Glutamatergic neuron (in vitro differentiated cells): ENCODE measurements at places on chromosomes 12 and 14.

- no peak for DNase-seq
Measured at GRCh38 chr14:97353102-97353501, 555.9 kb downstream of the VRK1 start.

- DNase-seq, result no peak
Measured at GRCh38 chr14:91607322-91608047, 97.4 kb upstream of the PPP4R3A start.

- no peak for DNase-seq
Measured at GRCh38 chr12:103966736-103967135, 1.1 kb downstream of the TDG start.

DNA sequence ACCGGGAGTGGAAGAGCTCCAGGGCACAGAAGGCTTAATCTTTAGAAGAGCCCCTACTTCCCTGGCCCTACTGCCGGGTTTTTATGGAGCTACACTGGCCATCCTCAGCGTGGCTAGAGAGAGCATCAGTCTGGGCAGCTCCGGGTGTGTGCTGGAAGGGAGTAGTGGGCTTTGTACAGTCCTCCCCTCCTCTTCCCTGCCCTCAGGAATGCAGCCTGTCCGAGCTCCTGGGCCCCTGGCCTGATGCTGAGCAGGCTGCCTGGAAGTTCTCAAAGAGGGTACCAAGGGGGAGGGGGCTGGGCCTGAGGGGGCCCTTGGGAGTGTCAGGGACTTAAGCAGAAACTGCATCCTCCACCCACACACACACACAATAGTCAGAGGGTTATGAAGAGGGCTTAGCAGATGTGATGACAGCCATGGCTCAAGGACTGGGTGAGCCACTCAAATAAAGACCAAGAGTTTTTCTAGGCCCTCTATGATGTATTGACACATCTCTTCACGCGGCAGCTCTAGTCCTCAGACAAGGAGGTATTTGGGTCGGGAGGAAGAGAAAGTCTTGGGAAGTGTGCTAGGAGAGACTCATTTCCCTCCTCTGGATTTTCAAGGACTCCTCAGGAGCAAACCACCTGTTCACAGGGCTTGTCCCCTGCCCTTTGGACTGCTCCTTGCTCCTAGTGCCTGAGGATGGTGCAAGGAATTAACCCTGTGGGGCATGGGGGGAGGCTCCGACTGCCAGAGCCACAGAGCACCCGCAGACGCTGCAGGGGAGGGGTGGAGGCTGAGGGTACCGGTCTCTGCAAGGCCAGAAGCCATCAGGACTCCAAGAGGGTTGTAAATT, 16.5 kb upstream of the FIGNL2 start:
- DNase-seq, result no peak

- DNase-seq, result no peak
Measured at GRCh38 chr14:61031026-61031425, 50.0 kb downstream of the SLC38A6 start.

DNA sequence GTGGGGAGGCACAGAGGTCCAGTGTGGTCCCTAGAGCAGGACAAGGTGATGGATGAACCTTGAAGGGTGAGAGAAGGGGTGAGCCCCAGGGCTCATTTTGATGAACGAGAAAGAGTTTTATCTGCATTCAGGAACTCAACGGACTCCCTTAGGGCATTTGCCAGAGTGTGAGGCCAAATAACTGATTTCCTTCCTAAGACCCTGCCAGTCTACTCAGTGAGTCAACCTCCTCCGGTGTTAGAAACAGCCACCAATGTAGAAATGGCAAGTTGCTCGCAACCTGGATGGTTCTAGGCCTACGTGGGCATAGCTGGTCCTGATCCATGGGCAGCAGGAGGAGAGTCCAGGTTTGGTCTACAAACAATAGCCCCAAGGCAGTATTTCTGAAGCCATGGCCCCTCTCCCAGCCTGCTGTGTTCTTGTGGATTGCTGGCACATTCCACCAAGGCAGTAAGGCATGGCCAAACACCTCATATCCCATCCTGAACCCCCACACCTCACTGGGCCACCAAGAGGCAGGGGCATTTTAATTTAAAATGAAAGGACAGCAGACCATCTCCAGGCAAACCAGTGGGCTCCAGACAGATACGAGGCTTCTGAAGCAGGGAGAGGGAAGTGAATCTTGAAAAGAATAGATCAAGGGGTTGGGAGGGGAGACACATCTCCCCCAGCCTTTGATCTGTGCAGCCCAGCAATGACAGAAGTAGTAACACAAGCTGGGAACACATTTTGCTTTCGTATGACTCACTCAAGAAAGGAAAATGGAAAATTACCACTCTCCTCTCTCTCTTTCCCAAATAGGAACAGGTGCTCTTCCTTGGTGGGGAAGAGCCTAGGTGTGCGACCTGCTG, 25.4 kb upstream of the TESC start:
- no peak for DNase-seq

DNA sequence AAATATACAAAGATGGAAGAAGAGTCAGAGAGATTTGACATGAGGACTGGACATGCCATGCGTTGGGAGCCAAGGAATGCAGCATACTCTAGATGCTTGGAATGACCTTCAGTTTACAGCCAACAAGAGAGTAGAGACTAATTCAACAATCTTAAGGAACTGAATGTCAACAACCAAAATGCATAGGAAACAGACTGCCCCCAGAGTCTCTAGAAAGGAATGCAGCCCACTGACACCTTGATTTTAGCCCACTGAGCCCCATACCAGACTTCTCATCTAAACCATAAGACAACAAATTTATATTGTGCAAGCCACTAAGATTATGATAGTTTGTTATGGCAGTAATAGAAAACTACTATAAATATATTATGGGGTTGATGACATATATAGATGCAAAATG, 611.2 kb downstream of the RPS29 start:
- no peak for DNase-seq

- DNase-seq, result no peak
Measured at GRCh38 chr14:102723650-102724049, 53.6 kb upstream of the TRAF3 start.

- DNase-seq, result no peak
Measured at GRCh38 chr14:50814161-50814560, 16.8 kb downstream of the NIN start.

DNA sequence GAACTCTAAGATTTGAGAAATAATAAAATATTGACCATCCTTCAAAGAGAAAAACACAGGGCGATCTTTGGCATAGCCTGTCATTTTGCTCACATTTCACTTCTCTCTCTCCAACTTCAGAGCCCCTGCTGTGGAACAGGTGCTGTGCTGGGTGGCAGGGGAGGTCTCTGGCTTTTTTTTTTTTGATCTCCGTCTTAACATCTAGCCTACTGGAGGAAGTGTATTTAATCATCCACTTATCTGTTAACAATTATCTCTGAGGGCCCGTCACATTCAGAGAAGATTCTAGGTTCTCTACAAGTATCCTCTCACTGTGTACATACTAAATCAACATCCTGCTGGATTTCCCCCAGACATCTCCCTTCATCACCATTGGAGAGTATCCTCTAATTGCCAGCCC, 34.1 kb downstream of the CHST11 start:
- no peak for DNase-seq

DNA sequence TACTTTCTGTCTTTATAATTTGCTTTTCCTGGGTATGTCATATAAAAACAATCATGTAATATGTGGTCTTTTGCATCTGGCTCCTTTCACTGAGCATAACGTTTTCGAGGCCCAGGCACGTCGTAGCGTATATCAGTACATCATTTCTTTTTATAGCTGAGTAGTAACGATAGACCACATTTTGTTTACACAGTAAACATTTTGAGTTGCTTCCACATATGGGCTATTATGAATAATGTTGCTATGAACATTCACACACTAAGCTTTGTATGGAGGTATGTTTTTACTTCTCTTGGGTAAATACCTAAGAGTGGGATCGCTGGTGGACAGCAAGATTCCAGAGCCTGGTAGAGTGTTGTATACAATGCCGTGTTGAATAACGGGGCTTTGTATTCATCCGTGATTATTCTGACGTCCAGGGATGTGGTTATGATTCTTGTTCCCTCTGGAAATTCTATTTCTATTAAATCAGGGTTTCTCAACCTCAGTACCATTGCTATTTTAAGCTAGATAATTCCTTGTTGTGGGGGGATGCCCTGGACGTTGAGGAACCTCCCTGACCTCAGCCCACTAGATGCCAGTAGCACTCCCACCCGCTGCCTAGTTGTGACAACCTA, 38.9 kb upstream of the CIT start:
- no peak for DNase-seq

DNA sequence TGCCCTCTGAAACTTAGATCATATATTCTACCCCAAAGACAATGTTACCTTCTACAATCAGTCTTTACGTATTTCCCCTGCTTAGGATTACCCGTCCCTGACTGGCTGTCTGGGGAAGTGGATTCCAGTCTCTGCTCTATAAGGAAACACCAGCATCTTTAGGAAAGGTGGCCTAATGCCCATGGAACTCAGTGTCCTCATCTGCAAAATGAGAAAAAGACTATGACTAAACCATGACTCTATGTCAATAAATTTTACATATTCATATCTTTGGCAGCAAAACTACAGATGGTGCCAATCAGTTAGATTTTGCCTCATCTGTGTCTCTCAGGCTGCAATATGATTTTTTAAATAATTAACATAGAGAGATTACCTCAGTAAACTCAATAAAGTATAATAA, 133.8 kb downstream of the ITPR2 start:
- no peak for DNase-seq

DNA sequence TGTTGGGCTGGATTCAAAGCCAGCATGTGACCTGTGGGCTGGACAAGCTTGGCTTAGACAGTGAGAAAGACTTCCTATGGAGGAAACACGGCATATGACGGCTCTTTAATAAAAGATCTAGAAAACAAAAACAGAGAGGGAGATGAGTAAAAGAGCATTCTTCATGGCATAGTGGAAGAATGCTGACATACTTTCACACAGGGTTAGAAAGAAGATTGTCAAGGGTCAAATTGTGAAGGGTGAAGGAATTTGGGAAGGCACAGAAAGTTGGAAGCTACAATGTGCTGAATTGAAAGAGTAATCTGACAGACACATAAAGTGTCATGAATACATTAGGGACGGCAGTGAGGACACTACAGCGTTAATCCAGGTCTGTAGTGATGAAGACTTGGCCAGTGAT, 63.4 kb downstream of the GALNT4 start:
- no peak for DNase-seq

DNA sequence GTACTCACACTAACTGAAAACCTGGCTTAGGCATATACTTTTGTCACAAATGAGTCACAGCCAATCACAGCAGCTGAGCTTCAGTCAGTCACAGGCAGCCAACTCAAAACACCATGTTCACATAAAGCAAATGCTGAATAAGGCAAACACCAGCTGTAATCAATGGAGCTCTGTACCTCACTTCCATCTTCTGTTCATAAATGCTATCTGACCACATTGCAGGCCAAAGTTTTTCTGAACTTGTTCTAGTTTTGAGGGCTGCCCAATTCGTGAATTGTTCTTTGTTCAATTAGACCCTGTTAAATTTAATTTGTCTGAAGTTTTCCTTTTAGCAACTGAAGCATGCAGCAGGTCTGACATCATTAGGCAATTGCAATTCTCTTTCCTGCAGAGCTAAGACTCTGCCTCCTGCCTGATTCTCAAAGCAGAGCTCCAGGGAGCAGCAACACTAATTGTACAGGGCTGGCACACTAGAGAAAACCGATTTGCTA, 129.9 kb downstream of the WIF1 start:
- no peak for DNase-seq

DNA sequence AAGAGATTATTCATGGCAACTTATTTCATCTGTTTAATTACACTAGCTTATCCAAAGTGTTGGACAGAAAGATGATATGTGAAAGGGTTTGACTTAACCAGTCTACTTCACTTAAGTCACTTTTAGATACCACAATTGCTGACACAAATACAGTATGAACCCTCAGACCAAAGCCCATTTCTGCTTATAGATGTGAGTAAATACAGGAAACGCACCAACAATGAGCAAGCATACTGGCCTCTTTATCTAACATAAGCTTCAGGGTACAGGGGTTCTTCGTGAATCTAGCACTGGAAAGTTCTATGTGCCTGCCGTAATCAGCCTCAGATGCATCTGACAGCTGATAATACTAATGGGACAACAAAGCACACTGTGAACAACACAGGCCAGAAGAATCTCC, 209.6 kb downstream of the MED13L start:
- DNase-seq, result no peak

- DNase-seq, result no peak
Measured at GRCh38 chr12:105744371-105745058, 394.2 kb downstream of the NUAK1 start.
